ENCODE measurements at places on chromosomes 1 and 21.

DNA sequence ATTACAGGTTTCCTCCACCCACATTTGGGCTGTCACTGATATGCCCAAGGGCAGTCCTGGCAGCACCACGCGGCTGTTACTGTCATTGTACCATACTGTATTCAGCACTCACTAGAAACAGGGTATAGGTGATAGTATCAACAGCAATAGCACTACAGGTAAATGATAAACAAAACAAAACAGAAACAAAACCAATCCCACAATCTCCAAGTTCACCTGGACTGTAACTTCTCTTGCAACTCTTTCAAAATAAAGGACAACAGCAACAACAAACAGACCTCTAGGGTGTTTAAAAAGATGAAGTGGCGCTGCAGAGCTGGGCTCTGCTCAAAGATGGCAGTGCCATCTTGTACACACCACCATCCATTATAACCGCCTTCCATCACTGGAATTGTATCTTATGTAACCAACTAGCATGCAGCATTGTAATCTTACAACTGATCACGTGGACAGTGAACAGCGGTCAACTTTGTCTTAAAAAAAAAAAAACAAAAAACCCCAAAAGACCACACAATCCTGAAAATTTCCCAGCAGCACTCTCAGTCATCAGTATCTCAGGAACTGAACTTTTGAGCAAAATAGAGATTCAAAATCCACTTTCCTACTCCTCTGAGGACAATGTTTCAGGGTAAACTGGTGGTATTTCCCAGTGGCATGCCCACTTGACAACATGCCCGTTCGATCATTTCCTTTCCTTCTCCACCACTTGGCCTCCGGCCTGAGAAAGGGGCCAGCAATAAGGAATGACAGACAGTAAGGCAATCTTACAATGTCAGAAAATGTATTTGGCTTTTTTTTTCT lies 3.8 kb downstream of the IRF2BP2 start:
- DNase-seq = no peak

DNA sequence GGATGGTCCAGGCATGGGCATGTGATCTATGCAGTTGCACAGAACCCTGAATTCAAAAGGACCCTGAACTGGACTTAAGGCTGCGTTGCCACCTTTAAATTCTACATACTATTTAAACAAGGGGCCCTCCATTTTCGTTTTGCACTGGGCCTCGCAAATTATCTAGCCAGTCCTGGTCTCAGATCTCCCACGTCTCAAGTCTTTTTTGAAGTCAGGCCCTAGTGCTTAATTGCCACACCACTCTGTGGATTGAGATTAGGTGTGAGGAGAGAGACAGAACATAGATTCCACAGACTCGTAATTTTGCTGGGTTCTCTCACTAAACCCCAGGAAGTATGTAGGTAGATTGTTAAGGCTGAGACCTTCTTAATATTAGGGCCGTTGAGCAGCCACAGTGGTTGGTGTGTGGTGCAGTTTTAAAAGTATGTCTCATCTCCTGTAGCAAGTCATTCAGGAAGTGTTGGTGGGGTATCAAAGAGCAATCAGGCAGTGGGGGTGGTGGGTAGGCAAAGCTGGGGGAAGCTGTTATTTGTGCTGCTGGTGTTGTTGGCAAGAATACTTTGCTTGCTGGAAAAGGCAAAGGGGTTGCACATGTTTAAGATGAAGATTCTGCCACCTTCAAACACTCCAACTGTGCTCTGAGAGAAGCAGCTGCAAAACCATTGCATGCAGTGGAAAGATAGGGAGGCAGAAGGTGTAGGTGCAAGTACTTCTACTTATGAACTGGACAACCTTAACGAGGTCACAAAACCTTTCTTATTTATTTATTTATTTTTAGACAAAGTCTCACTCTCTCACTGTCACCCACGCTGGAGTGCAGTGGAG lies 11.2 kb downstream of the CD84 start:
- no peak for DNase-seq

- DNase-seq = no peak
These were observed 41.1 kb downstream of the ADGRL2 start for GRCh38 chr1:81841795-81842194.

- DNase-seq = no peak
These were observed 51.0 kb downstream of the PGBD5 start for GRCh38 chr1:230375147-230375546.

DNA sequence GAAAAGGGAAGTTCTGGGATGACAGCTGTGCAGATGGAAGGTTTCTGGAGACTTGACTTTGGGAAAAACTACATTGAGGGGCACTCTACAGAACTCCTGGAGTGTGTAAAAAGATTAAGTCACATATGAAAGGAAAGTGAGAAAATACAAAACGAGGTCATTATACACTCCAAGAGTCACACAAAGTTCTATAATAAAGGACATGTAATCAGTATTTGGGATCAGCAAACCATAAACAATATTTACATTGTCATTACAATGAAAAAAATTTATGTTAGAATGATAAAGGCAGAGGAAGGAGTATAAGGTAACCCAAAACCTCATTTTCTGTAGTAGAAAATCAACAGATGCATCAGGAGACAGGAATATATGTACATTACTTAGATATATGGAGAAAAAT lies 22.8 kb downstream of the NUP133 start:
- no peak for DNase-seq

- no peak for DNase-seq
These were observed 91.8 kb upstream of the SERBP1 start for GRCh38 chr1:67522001-67522441.

DNA sequence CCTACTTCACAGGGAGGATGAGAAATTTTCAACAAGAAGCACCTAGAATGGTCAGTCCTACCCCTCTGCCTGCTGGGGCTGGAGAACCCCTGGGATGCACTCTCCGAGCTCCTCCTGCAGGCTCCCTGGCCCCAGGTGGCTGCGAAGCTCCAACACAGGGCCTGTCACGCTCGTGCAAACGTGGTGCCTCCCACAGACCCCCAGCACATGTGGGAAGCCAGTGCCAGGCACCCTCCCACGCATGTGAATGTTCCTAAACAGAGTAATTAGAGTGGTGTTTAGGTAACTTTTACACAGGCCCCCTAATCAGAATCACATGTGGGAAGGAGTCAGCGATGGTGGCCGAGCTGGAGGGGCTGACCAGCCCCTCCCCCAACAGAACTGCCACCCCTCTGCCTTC lies 28.4 kb downstream of the GLIS1 start:
- DNase-seq = no peak

DNA sequence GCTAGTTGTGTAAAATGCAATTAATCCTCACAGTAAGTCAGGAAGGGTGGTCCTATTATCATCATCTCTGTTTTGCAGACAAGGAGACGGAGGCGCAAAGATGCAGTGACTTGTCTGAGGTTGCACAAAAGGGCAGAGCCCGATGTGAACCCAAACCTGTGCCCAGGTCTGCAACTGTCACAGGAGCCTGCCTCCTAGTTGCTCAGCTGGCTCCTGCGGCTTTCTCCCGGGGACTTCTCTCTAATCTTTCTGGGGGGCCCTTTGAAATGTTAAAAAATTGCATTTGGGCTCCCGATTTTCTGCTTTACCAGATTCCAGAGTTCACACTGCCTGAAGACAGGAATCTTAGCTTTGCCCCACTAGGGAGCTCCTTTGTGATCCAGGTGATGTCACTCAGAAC lies 9.4 kb downstream of the CNR2 start:
- no peak for DNase-seq

DNA sequence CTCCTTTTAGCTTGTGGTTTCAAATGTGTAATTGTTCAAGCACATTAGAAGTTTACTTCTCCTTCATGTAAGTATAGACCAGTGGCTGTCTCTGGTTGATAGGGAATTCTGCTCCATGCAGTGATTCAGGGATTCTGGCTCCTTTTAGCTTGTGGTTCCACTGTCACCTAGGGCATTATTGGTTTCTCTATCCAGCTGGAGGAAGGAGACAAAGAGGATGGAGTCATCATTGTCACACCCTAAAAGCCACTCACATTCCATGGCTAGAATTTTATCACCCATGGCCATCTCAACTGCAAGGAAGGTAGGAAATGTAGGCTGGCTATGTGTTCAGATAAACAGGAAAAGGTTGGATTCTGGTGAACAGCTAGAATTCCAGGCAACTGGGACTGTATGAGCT lies 131.2 kb downstream of the URB2 start:
- no peak for DNase-seq

- DNase-seq = no peak
These were observed 2.9 kb downstream of the CD84 start for GRCh38 chr1:160576390-160576789.

- no peak for DNase-seq
These were observed 16.0 kb upstream of the OVAAL start for GRCh38 chr1:180542838-180543145.

DNA sequence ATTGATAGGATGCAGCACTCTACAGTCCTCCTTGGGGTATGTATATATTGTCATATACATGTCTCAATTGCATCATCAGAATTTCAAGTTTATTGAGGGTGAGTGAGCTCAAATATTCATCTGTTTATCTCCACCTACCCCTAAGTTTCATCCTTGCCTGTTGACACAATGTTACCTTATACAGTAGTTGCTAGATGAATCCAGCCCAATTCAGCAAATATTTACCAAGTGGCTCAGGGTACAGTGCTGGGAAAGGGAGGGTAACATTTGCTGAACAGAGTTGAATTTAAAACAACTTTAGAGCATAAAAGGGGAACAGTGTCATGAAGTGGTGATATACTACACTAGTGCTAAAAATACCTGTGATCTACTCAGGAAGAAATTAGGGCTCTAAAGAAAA lies 14.4 kb downstream of the ELAVL4 start:
- DNase-seq = no peak

- no peak for DNase-seq
These were observed 2.8 kb upstream of the AZIN2 start for GRCh38 chr1:33078030-33078591.
